ENCODE measurements at places on chromosomes 5 and 9. TPM values are rescaled to one million over a fixed set of nuclear protein-coding genes. Genes with fewer than 3 reads are reported as not detected.

EGFL7 gene
- total RNA-seq: 13.7 TPM

CAPSL gene
- 4.5 TPM for total RNA-seq

GABRB2 gene
- total RNA-seq: not detected

FCN2 gene
- not detected for total RNA-seq

PDE8B gene
- total RNA-seq: not detected
